ENCODE measurements at places on chromosomes 12 and 14.
A peak's percentile ranks its signal among the peaks of the same experiment; 100 is the strongest.

DNA sequence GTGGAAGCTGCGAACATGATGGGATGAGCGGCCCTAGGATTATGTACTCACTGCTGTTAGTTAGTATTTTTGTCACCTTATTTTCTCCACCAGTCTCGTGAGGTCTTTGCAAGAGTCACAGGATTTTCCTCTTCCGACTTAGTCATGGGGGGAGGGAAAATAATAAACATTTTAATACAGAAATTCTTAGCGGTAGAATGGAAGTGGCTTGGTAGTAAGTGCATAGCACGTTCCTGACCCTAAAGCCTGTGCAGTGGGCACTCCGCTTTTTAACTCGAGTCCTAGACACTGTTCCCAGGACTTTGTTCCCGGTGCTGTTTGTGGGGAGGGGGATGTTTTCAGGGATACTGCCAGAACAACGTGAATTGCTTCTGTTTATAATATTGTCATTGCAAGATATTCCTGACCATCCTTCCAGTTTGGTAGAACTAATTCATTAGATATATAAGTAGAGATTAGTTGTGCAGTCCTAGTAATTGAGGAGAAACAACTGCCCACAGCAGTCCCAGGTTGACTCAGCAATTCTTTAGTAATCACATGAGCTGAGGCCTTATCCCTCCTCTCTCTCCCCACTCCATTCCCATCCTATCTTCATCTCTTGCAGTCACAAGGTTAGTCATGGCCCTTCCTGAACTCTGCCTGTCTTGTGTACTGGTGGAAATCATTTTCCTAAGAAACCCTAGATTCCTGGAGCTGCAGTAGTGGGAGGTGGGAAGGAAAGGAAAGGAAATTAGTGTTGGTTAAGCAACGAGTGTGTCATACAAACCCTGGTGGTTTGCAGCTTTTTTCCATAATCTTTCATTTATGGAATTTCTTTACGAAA, 799 bp downstream of the SLC38A6 start:
- DNase-seq = no peak

DNA sequence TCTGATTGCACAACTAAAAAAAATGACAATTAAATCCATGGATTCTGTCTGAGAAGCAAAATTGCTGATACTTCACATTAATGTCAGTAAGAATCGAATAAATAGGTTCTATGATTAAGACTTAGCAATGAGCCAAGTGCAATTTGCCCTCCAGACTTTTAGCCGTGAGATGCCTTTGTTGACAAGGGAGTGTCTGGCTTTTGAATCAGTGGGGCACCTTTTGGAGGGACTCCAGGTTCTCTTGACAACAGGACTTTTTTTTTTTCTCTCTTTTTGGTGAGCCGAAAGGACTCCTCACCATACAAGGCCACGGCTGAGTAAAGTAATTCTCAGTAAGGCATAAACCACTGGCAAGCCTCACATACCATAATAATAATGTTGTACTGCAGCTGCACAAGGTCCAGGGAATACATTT, 4.7 kb upstream of the MDM1 start:
- DNase-seq = no peak

GRCh38 chr14:22433069-22433468, 156.0 kb downstream of the DAD1 start:
- DNase-seq = no peak

GRCh38 chr12:120061575-120062214, 54.9 kb downstream of the RAB35 start:
- no peak for DNase-seq

GRCh38 chr12:29414368-29414767, 33.4 kb upstream of the ERGIC2 start:
- DNase-seq = no peak

DNA sequence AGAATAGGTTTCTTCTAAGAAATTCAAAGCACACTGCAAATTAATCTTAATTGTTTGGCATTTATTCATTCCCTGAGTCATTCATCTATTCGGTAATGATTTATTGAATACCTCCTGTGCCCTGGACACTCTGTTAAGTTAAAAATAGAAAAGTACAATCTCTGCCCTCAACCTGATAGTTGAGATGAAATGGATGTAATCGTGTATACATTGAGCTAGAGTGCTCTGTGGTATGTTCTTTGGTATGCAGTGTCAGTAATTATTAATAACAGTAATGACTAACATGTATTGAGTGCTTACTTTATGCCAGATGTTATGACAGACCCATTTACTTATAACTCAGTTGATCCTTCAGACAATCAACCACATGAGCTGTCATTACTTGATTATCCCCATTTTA, 47.6 kb downstream of the UTP20 start:
- DNase-seq = no peak

DNA sequence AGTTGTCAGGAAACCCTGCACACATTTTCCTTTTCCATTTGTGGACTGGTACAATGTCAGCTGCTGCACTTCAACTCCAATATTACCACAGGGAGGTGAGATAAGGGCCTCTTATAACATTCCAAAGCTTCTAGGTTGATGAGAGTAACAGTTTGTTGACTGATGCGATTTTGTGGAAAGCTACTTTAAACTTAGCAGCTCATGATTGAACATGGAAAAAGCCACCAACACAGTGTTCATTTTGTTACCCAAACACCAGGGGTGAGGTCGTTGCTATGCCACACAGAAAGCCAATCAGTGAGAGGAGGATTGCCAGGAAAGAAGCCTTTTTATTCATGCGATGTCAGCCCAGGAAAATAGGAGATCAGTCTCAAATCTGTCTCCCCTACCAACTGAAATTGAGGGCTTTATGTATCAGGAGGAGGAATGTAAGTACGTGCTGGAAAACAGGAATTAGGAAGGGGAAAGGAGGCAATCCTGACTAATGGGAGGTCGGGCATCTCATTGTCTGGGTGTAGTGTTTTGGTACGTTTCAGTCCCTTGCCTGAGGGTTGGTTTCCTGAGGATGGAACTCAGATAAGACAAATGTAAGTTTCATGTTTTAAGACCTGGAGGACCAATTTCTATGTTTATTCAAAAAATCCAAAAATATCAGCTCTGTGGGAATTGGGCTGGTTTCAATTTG, 92.7 kb upstream of the PLEKHA5 start:
- no peak for DNase-seq

DNA sequence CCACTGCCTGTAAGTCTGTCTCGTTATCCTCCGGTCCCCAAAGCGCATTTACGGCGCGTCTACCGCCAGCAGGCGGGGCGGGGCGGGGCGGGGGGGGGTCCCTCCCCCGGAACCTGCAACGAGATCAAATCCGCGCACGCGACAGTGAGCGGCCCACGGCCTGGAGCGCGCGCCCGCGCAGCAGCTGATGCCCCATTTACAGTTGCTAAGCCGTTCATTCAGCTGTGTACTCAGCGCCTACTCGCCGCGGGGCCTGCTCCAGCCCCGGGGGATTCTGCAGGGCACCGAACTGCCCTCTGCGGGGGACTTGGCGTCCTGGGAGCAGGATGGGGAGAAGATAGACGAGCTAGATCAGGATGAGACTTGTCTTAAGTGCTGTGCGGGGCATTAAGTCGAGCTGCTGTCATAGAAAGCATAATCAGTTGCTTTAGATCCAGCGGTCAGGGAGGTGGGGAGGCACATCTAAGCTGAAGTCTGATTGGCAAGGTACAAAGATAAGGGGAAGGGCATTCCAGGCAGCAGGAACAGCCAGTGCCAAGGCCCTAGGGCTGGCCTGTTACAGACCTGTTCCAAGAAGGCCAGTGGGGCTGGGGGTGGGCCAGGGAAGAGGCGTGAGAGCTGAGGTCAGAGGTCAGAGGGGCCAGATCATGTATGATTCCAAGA, 1.4 kb upstream of the CCDC85C start:
- DNase-seq = peak; percentile 60

Data from stimulated activated CD4-positive, alpha-beta T cell treated with anti-CD3 and anti-CD28 coated beads, TNF-alpha, amount 100 ng/mL, for 1 hour (primary cell).